ENCODE measurements at places on chromosomes 4 and X.

DNA sequence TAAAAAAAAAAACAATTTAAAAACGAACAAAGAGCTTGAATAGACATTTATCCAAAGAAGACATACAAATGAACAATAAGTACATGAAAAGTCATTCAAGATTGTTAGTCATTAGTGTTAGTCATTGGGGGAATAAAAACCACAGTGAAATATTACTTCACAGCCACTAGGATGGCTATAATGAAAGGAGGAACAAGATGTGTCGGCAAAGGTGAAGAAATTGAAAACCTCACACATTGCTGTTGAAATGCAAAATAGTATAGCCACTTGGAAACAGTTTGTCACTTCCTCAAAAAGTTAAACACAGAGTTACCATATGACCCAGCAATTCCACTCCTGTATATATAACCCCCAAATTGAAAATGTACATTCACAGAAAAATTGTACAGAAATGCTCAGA, 45.2 kb upstream of the SLC39A8 start:
- DNase-seq: no peak

GRCh38 chr4:182495645-182496385, 252.6 kb downstream of the TENM3 start:
- no peak for DNase-seq

DNA sequence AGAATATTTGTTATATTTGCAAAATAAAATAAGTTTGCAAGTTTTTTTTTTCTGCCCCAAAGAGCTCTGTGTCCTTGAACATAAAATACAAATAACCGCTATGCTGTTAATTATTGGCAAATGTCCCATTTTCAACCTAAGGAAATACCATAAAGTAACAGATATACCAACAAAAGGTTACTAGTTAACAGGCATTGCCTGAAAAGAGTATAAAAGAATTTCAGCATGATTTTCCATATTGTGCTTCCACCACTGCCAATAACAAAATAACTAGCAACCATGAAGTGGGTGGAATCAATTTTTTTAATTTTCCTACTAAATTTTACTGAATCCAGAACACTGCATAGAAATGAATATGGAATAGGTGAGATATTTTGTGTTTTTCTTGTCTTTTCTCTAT, at the start of gene AFP:
Gene AFP (plus strand): TSS at position 238 of the 400 bp plus-strand sequence. CDS start 42 bp downstream, at position 280.
- DNase-seq: no peak

DNA sequence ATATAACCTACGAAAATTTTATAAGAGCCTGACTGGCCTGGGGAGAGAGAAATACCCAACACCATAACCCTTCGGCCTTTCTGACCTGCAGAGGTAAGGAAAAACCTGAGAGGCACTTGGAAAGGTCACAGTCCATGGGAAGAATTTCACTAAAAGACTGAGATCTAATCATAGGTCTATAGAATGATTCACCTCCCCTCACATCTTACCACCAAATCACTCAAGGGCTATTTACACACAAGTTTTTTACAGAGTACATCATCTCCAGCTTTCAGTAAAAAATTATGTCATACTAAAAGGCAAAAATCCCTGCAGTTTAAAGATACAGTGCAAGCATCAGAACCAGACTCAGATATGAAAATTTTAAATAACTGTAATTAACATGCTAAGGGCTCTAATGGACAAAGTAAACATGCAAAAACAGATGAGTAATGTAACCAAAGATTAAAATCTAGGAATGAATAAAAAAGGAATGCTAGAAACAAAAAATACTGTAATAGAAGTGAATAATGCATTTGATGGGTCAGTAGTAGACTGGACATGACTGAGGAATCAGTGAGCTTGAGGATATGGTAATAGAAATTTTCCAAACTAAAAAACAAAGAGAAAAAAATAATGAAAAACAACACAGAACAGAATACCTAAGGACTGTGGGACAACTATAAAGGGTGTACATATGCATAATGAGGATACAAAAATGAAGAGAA, 32.1 kb upstream of the SLC16A2 start:
- DNase-seq: no peak

DNA sequence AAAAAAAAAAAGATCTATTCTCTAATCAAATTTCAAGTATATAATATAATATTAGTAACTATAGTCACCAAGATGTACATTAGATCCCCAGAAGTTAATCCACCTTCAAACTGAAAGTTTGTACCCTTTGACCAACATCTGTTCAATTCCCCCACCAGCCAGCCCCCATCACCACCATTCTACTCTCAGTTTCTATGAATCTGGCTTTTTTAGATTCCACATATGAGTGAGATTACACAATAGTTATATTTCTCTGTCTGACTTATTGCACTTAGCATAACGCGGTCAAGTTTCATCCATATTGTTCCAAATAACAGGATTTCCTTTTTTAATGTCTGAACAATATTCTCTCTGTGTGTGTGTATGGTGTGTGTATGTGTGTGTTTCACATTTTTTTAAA, 33.7 kb upstream of the VMA21 start:
- no peak for DNase-seq

- no peak for DNase-seq
Measured at GRCh38 chr4:176433983-176434382, 114.2 kb downstream of the SPCS3 start.

GRCh38 chr4:87865960-87866598, 33.3 kb downstream of the MEPE start:
- DNase-seq: peak; percentile 9

GRCh38 chr4:138501614-138502013, 259.5 kb upstream of the SLC7A11 start:
- no peak for DNase-seq

DNA sequence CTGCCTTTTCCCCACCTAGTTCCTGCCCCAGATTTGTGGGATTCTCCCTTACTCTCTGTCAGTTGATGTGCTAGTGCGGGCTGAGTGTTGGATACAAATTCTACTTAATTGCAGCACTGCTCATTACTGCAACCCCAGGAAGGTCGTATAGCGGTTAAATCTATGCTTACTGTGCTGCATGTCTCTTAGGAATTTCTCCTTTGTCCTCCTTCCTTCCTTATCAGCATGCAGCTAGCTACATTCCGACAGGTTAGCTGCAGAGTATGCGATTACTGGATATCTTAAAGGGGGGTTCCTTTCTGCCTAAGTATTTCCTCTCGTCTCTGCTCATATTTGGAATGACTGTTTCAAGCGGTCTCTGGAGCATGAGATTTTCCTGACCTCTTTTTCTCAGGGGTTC, 662.8 kb downstream of the TLL1 start:
- no peak for DNase-seq

Measured in BJ (cell line).